ENCODE measurements at places on chromosomes 7 and 10.

DNA sequence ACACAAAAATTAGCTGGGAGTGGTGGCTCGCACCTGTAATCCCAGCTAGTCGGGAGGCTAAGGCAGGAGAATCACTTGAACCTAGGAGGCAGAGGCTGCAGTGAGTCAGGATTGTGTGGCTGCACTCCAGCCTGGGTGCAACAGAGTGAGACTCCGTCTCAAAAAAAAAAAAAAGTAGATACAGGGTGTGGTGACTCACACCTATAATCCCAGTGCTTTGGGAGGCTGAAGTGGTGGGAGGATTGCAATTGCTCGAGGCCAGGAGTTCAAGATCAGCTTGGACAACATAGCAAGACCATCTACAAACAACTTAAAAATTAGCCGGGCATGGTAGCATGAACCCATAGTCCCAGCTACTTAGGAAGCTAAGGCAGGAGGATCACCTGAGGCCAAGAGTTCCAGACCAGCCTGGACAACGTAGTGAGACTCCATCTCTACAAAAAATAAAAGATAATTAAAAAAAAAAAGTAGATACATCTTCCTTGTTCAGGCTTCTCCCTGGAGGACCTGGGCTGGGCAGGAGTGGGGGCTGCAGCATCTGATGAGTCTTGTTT, 2.0 kb downstream of the MOSPD3 start:
- no peak for DNase-seq

DNA sequence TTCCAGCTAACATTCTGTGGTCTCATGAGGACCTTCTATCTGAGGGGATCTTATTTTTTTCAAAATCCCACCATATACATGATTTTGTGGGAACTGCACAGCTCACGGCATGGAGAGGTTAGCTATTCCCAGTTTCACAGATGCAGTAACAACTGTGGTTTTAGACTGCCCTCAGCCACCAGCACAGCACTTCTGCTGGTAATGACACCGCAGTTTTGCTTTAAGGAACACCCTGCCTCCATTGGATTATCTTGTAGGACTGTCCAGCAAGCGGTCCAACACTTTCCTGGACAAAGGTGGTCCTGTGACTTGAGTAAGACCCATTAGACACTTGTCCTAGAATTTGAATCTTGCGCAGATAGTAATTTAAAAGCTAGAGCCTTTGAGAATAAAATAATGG, 65.3 kb upstream of the SMNDC1 start:
- DNase-seq = no peak

- no peak for DNase-seq
Measured at GRCh38 chr7:7707246-7707645, 11.2 kb downstream of the RPA3 start.

DNA sequence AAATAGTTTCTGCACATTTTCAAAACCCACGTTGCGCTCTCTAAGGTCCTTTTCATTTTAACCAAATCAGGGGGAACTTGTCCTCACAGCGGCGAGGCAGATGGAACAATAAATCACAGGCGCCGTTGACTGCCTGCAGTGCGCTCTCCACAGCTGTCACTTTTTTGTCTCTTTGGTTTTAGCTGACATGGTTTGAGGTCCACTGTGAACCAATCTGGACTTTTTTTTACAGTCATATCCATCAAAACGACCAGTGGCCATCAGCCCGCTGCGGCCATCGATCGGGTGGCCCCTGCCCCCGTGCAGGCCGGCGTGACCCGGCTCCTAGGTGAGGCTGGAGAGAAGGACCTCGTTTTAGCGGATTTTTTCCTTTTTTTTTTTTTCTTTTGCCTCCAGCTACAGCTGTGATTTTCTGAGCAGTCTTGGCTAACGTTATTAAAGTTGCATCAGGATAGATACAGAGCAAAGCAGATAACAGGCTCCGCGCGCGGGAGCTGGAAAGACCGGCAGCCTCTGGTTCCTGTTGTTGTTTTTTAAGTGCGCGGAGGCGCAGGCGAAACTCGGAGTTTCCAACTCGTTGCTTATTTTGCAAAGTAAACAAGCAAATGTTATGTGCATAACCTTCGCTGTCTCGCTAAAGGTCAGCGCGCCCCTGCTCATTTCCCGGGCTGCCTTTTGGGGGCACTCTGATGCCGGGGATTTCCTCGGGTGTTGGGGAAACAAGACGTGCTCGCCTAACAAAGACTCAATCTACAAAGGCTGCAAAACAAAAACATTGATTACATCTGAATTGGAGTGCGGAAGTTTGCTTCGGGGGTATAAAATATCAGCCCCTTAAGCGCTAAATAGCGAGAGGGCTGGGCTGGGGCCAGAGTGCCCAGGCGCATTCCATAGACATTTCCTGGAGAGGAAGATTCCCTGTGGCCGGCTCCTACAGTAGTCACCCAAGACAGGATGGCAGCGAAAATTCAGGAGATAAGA, 414.8 kb upstream of the MKI67 start:
- DNase-seq = peak; percentile 20

GRCh38 chr7:106031300-106032035, 68.4 kb downstream of the CDHR3 start:
- no peak for DNase-seq

DNA sequence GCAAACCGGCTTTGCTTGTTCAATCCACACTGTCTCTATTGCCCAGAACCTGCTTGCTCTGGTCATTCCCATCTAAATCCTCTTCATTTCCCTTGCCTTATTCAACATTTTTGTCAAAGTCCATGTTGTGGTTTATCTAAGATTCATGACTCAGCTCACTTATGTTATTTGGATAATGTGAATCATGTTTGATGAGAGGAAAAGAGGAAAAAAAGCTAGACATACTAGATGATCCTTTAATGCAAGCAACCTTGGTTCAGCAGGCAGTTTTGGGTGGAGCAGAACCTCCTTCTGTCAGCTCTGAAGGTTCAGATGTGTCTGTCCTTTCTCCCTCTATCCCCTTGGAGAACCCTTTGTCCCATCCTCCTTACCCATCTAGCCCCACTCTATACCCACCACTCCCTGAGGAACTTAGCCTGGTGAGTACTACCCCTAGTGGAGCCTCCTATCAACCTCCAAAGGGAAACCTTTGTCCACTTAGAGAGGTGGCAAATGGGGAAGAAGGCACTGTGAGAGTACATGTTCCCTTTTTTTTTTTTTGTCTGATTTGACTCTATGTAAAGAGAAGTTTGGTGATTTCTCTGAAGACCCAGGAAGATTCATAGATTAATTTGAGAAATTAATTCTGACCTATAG, 2.1 kb upstream of the SAMD9L start:
- no peak for DNase-seq

- DNase-seq = no peak
Measured at GRCh38 chr10:113957013-113957412, 86.7 kb upstream of the ADRB1 start.

- DNase-seq = no peak
Measured at GRCh38 chr10:129965959-129966358, 1.9 kb upstream of the EBF3 start.

DNA sequence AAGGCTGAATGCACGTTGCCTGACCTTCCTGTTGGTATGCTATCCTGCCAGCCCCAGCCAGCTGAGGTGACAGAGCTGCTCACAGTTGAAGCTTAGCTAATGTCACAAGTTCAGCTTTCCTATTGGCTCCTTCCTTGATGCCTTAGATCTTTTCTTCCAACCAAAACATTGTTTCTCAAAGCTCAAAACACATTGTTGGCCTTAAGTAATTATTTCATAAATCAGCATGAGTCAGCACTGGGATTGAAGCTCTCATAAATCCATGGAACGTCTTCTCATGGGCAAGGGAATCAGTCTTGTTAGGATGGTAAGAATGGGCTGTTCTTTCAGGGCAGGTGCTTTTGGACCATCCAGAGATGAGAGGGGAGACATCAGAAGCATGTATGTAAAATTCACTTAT, 128.1 kb upstream of the SAMD8 start:
- DNase-seq = no peak

DNA sequence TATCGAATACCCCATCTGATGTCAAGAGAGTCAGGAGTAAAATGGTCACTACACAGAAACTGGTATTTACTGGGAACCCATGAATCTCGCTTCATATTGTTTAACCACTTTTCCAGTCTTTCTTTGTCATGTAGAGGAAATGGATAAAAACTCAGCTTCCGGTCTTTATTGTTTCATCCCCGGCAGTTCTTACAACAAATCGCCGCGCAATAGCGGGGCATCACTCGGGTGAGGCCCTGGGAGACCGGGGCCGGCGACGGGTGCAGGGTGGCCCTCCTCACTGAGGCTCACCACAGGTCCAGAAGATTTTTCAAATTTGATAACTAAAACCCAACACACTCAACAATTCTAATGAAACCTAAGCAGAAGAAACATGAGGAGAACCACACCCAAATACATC, 35.6 kb upstream of the PTPRN2 start:
- no peak for DNase-seq

DNA sequence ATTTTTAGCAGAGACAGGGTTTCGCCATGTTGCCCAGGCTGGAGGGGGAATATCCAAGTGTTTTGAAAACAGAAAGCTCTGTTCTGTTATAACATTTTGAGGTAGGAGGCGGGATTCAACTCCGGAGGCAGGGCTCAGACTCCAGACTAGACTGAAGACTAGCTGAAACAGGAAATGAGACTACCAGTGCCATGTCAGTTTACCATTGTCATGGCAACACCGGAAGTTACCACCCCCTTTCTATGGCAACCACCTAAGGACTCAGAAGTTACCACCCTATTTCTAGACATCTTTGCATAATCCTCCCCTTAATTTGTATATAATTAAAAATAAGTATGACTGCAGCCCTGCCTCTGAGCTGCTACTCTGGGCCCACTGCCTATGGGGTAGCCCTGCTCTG, 1069.1 kb upstream of the AUTS2 start:
- no peak for DNase-seq

DNA sequence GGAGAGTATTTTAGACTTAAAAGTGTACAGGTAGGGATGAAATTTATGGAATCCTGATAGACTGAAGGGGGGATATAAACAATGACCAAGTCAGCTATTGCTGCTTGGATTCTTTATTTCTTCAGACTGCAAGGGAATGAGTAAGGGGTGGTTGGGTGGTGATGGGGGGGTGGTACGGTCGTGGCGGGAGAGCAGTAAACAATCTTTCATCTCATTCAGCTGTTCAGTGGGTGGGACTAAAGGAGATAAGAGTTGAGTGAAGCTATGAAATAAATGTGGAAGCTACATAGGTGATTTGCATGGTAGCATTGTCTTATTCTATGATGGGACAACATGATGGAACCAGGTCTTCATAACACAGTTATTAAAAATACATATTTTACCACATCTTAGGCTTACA, 1.8 kb downstream of the SEPTIN7 start:
- peak; percentile 20 for DNase-seq

GRCh38 chr10:4306871-4307270, 519.1 kb upstream of the AKR1E2 start:
- DNase-seq = no peak

DNA sequence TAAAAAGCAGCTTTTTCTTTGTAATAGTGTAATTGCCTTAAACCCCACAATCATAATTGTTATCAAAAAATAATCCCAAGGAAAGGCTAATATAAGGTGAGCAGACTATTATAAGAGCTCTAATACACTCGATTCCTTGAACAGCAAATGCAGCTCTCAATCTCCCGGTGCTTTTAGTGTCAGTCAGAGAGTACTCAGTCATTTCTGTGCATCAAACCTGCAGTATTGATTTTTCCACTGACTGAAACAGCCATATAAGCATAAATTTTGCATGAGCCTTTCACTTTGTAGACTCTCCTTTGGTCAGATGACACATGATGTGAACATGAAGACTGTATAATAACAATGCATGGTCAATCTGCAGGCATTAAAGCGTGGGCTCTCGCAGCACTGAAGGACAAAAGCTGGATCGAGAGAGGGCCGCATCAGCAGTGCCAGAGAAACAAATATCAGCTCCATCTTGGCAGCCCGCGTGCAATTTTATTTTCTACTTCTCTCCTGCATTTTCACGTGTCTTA, 272.0 kb downstream of the POU6F2 start:
- no peak for DNase-seq

- DNase-seq = no peak
Measured at GRCh38 chr7:121105262-121105661, 116.8 kb downstream of the CPED1 start.

DNA sequence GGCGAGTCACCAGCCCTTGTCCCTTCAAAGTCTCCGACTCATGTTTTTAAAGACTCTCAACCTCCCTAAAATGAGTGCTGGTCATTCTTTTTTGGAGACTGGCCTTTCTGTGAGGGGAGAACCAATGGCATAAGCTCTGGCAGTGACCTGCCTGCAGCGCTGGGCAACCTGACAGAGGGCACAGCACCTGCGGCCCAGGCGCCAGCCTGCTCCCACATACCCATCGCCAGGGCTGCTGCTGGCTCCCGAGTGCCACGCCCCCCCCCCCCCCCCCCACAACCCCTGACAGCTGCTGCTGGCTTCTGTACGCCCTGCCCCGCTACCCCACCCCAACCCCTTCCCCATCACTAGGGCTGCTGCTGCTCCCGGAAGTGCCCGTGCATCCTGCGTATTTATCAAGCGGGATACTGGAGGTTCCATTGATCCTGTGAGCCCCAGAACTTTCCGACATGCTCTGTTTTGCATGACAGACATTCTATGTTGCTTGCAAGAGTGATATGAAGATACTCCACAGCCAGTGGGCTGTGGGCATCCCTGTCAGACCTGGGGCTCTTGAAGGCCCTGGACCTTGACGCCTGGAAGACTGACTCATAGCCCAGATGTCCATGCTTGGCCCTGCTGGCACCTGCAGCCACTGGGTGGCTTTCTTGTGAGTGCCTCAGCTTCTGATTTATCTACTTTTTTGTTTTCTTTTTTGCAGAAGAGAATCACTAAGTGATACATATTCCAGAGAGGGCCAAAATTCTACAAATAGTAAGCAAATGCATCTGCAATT, 243.9 kb downstream of the ZMYND11 start:
- DNase-seq = no peak

GRCh38 chr10:50552771-50553535, 70.8 kb downstream of the SGMS1 start:
- no peak for DNase-seq
